HFFc6 (cell line): ENCODE measurements at places on chromosomes 16 and 17.

DNA sequence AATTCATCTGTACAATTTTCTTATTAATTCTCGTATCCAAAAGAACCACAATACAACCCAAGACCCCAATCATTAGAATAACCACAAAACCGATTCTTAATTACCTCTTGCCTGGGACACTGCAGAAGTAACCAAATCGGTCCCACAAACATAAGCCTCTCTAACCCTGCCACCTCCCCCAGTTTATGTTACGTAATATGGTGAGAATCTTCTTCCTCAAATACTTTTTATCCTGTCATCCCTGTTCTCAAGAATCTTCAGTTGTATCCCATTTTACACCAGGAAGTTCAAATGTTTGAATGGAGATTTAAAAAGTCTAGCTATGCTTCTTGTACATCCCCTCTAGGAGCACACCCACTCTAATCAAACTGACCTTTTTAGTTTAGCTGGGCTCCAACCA, 269.3 kb upstream of the TBX2 start:
- DNase-seq, result no peak

- no peak for DNase-seq
These were observed 34.1 kb upstream of the ADORA2B start for GRCh38 chr17:15910791-15911190.

GRCh38 chr17:66633317-66633965, 201.5 kb upstream of the CACNG5 start:
- DNase-seq, result no peak

DNA sequence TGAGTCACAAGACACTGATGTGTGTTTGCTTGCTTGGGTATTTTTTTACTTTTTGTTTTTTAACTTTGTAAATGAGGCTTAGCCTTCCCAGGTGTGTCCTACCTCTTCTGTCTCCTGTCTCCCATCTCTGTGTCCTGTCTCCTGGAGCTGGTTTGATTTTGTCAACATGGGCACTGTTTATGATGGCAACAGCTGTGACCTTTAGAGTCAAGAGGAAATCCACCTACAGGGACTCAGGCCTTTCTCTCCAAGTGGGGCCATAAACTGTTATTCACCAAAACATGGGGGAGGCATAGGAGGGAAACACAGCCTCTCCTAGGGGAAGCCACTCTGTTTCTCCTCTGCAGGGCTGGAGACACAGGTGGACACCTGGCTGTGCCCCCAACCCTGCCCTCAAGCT, 13.1 kb upstream of the PLCG2 start:
- no peak for DNase-seq

GRCh38 chr17:51731941-51732722, 426.4 kb downstream of the CA10 start:
- no peak for DNase-seq

DNA sequence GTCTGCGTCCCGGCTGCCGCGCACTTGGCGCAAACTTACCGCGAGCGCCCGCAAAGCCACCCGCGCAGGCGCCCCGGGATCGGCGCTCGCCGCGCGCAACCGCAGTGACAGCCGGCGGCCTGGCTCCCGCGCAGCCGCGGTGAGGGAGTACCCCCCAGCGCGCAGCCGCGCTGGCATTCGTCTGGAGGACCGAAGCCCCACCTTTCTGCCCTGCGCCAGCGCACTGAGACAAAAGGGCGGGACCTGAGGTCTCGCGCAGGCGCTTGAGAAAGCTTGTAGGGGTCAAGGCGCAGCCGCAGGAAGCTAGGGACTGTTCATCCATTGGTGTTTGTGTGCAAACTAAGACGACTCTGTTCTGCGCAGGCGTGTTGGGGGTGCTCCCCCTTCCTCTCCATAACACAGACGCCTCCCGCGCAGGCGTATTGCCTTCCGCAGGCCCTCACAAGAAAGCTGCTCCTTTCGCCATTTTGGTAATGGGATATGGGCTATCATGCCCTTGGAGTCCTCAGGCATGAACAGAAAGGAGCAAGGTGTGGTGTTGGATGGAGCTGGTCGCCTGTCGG, at the start of gene PHF12:
Gene PHF12 (minus strand): TSS at position 91 of the 563 bp plus-strand sequence. CDS start 558 bp downstream, outside the sequence.
- DNase-seq, result peak; percentile 100

DNA sequence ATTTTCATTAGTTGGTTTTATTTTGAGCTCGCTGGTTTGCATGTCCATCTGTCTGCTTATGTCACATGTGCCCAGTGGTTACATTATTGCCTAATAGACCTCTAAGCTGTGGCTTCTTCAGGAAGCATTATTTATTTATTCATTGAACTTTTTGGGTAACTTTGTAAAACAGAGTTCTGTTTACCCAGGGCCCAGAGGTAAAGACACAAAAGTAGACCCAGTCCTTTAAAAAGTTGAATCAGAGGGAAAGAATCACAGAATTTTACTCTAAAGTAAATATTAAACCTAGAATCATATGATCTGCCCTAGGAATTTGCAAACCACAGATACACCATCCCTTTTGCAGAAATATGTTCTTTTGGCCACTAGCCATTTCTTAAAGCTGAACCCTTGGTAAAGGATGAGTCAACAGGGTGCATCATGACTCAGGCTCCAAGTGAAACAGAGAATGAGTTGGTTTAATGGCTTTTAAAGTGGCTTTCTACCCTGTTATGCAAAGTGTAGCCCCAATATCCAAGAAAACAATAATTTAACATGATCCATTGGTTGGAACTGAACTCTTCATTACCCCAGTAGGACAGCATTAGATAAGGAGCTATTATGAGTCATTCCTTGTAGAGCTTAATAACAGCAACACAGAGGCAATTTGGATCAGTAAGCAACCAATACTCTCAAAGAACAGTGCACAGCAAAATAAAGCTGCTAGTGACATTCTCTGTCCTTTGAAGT, 236.3 kb downstream of the KCNJ2 start:
- peak; percentile 78 for DNase-seq

DNA sequence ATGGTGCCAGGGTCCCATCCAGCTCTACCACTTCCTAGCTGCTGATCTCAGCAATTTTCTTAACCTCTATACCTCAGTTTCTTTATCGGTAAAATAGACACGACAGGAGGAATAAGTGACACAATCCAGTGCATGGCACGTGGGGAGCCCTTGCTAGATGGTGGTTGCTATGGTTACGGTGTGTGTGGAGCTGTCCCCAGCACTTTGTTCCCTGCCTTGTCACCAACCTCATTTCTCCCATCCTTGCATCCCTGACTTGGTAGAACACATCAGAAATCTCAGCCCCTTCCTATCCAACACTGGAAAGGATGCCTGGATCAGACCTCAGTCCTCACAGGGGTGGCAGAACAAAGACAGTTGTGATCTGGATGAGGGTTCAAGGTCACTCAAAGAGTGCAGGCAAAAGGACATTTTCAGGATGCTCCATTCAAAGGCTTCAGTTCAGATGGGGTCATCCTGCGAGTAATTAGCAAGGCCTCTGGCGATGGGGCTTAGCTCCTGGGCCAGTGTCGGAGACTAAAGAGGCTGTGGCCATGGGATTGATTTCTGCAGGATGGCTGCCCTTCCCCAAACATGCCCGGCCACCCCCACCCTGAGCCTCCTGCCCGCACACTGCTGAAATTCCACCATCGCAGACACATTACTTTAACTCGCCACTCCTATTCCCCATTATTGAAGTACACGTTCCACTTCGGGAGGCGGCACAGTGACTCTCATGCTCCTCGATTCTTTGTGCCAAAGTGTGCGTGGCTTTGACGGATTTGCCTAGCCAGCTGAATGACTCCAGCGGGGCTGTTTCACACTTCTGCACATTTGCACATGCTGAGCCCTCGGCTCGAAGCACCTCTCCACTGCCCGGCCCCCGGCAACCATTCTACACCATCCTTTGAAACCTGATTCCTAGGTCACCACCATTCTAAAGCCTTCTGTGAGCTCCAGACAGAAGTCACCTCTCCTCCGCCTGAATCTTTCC, 40.3 kb downstream of the WNT3 start:
- no peak for DNase-seq

GRCh38 chr17:50325906-50326305, 20.0 kb upstream of the XYLT2 start:
- no peak for DNase-seq

DNA sequence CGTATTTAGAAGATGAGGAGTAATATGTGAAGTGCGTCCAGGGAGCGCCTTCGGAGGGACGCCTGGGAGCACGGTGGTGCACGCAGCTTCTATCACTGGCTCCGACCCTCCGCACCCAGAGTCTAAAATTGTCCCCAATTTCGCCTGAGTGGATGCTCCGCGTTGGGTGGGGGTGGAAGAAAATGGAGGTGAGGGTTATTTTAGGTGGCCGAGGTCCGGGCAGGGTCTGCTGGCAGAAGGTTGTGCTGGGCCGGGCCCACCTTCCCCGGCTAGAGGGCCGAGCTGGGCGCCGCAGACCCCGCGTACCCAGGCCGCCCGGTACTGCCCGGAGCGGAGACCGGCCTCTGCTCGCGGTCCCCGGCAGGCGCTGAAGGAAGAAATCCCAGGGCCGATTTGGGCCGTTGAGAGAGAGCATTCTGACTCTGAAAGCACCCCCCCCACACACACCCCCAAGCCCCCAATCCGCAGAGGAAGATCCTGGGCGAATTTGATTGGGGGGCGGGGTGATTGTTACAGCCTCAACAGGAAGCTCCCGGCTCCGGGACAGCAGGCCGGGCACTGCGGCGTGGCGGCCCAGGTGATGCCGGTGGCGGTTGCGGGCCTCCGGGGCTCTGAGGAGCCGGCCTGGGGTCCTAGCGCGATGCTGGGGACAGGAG, 3.0 kb downstream of the BAHCC1 start:
- DNase-seq, result no peak

DNA sequence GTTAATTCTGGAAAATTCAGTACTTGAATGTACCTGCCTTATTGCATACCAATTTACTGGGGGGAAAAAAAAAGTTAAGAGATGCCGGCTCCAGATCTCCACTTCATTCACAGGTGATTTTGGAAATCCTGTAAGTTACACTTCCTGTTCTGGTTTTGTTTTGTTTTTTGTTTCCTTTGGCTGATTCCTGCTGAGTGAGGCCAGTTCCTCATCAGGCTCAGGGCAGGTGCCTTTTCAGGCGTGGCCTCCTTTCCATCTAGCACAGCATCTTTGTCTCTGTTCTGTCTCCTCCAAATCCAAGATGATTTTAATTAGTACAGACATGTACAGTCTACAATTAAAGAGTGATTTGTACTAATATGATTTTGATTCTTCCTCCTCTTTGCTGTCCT, 19.2 kb downstream of the CYB561 start:
- no peak for DNase-seq

DNA sequence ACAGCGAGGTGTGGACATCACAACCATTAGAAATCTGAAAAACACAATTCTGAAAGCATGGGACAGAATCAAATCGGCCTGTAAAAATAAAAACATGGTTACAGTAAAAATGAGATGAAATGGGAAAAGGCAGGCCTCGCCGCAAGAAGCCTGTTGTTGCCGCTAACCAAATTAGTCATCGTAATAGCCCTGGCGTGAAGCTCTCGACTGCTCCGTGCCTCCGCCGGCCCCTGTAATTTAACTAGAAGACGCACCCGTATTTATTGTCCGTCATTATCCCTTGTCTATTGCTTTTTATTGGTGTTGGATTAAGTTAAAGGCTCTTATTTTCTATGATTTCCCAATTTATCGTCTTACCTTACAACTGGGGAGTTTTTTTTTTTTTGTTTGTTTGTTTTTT, 334.6 kb upstream of the EEF2KMT start:
- no peak for DNase-seq

DNA sequence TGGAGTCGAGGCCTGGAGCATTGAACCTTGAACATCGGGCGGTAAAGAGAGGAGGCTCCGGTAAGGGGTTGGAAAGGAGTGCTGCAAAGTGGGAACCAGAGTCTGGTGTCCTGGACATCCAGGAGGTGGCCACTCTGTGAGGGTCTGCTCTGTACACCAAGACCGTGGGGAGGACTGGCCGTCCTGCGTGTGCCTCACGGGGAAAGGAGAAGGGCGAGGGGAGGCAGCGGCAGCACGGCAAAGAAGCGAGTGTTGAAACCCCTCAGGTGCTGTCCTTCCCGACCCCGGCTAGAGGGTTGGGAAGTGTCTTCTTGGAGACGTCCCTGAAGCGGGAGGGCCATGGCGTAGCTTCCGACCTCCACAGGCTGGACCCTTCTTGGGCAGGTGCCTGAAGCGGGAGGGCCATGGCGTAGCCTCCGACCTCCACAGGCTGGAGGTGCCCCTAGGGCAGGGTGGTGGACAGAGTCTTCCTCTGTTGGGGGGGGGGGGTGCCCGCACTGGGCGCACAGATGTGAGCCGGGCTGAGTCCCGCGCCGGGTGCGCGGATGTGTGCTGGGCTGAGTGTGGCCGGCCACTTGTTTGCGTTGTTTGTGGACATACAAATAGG, 42.0 kb downstream of the FOXK2 start:
- no peak for DNase-seq

GRCh38 chr17:82213251-82214011, 789 bp upstream of the CCDC57 start:
- DNase-seq, result peak; percentile 80

GRCh38 chr16:30399435-30400186, 4.4 kb downstream of the ZNF48 start:
- DNase-seq, result no peak

DNA sequence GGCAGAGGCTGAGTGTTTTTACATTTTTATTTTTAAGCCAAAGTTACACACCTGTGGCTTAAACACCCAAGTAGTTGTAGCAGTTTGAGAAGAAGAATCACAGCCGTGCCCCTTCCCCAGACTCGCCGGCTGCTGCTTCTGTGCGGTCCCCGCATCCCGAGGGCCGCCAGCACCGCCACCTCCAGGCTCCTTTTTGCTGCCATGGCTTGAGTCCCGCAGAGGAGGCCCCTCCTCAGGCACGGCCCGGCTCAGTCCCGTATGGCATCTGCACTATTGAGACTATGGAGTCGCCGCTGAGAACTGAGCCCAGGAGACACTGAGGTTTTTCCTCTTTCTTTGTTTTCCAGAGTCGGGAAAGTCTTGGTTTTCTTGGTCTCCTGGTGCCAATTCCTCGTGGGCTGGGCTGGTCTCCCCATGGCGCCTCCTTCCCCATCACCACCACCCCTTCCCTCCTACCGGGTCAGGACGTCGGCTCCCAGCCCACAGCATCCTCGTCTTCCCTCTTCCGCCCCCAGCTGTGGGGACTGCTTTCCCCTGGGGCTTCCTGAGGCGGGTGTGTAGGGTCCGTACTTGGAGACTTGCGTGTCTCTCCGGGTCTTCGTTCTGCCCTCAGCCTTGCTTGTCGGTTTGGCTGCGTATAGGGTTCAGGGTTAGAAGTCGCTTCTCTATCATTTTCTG, 32.6 kb upstream of the CDH15 start:
- no peak for DNase-seq

- no peak for DNase-seq
These were observed 193.2 kb upstream of the ASIC2 start for GRCh38 chr17:33486135-33486885.

DNA sequence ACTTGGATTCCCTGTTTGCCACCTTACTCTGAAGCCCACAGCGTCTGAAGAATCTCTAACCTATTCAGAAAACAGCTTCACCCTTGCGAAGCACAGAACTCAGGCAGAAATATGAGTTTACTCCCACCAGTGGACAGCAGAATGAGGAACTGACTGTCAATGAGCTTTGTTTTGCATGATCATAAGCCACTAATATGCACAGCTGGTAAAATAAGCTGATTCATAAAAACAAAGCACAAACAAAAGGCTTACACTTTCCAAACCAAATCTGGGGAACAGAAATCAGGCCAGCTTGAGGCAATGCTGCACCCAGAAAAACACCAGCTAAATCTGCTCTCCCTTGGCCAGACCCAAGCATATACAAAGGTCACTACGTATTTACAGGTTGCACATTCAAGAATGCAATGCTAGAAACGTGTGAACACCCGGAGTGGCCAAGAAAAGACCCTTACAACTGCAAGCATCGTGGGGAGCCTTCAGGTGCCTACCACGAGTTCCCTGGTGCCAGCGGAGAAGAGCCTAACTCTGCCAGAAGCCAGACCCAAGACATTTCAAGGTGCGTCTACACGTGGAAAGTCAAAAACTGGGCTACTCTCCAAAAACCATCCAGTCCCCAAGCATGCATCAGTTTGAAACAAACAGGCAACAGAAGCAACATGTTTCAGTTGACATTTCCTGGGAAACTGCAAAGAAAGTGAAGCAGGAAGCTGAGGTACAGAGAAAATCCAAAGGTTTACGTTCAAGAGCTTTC, 207.1 kb downstream of the ZFHX3 start:
- DNase-seq, result no peak
